Lower lobe of right lung (tissue), 2 donors: ENCODE measurements at places on chromosomes 11 and 22. TPM values are rescaled to one million over a fixed set of nuclear protein-coding genes. Genes with fewer than 3 reads are reported as not detected.

TMEM86A gene
- total RNA-seq = 11.7 TPM

DAGLA gene
- total RNA-seq = 7.1 TPM

KRTAP5-6 gene
- total RNA-seq = not detected

TEX12 gene
- total RNA-seq = not detected

HSPB2 gene
- 6.4 TPM for total RNA-seq

NCF4 gene
- 55.3 TPM for total RNA-seq

PAMR1 gene
- 5.6 TPM for total RNA-seq

CLTCL1 gene
- total RNA-seq = 6.8 TPM

ACCS gene
- total RNA-seq = 31.4 TPM

NEFH gene
- 1.0 TPM for total RNA-seq

SEPTIN3 gene
- 2.5 TPM for total RNA-seq

NAA40 gene
- total RNA-seq = 20.4 TPM

- DNase-seq = no peak
These were observed 44.8 kb upstream of the ISX start for GRCh38 chr22:35021161-35021560.

GRCh38 chr11:70912226-70912840 lies 340.0 kb downstream of the SHANK2 start:
- DNase-seq = no peak

DNA sequence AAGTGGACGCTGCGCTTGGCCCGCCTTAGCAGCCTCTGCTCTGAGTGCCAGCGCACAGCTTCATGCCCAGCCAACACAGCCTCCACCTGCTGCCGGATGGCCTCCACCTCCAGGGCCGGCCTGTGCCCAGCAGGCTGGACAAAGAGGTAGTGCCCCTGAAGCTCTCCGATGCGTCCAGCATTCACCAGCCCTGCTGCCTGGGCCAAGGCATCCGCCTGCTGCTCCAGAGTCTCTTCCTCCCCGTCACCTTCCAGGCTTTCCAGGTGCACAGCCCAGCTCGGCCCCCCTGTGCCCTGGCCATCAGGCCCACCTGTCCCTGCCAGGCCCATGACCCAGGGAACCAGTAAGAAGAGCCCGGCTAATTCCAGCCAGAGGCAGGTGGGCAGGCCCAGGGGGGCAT lies 2.5 kb downstream of the PCSK7 start:
- no peak for DNase-seq

DNA sequence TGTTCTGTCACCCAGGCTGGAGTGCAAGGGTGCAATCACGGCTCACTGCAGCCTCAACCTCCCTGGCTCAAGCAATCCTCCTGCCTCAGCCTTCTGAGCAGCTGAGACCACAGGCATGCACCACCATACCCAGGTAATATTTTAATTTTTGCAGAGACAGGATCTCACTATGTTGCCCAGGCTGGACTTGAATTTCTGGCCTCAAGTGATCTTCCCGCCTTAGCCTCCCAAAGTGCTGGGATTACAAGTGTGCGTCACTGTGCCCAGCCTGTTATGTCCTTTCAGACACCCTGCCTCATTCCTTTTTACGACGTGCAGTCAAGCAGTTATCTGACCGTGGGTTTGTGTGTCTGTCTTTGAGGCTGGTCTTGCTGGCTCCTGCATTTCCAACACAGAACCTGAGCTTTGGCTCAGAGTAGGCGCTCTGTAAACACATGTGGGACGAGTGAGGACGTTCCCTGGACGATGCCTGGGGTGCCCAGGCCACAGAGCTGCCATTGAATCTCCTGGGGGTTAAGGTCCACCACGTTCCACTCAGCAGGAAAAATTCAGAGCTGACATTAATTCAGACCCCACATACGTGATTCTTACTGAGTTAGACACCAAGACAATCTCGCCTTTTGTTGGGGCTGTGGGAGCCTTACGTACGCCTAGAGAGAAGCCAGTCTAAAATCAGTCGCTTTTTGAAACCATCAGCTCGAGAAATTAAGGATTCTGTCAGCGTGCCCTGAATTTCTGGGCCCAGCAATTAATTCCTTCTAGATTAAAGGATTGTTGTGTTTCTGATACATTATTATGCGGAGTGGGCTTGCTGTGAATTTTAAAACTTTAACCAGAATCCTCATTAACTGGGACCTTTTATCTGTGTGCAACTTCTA lies 21.5 kb upstream of the EMID1 start:
- no peak for DNase-seq

DNA sequence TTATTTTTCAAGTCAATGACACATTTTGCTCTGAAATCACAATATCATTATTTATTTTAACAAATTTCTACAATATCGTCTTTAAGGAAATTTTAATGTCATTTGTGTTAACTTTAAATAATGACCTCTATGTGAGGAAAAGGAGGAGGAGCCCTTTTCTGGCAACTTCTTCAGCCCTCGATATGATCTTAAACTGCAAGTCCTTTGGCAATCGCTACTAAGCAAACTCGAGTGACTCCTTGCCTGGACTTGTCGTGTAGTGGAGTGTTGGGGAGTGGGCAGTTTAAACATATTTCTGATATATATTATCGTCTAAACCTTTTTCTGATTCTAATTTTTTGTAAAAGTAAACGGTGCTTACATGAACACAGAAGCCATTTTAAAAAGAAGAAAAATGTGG lies 16.7 kb downstream of the ETS1 start:
- DNase-seq = no peak

- no peak for DNase-seq
These were observed 19.1 kb downstream of the ABCC8 start for GRCh38 chr11:17457396-17458173.

- no peak for DNase-seq
These were observed 88.5 kb downstream of the TENM4 start for GRCh38 chr11:79352349-79352703.

GRCh38 chr11:104866815-104867214 lies 31.4 kb downstream of the CASP12 start:
- DNase-seq = no peak

GRCh38 chr22:19800761-19801244 lies 40.2 kb downstream of the TBX1 start:
- peak; percentile 41 for DNase-seq

- no peak for DNase-seq
These were observed 35.2 kb upstream of the CECR2 start for GRCh38 chr22:17334059-17334458.

DNA sequence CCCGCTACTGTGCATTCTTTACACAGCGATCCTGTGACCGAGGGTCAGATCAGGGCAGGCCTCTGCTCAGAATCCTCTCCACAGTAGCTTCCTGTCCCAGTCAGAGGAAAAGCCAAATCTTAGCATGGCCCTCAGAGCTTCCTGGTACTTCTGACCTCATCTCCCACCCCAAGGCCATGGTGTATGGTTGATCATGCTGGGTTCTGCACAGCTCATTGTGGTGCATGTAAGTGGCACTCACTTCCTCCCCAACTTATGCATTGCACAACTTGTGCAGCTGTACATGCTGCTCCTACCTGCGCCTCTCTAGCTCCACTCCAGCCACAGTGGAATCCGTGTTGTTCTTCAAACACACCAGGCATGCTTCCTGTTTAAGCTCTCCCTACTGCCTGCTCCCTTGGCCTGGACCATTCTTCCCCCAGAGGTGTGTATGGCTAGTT lies 20.3 kb downstream of the BMAL1 start:
- peak; percentile 74 for DNase-seq

DNA sequence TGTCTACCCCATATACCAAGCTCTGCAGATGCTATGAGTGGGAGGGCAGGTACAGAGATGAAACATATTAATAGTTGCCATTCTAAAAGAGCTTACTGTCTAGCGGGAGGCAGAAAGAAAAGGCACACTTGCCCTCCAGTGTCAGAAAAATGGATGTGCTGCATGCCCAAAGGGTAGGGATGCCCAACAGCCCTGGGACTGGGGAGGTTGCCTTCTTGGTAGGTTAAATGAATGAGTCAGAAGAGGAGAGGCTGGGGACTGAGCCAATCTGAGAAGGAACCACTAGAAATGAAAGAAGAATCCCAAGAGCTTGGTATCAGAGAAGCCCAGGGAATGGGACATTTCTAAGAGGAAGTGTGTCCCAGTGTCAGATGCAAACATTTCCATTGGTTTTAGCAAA lies 1.2 kb downstream of the BIRC3 start:
- no peak for DNase-seq

- DNase-seq = no peak
These were observed 151.5 kb downstream of the CCDC34 start for GRCh38 chr11:27211370-27212127.

DNA sequence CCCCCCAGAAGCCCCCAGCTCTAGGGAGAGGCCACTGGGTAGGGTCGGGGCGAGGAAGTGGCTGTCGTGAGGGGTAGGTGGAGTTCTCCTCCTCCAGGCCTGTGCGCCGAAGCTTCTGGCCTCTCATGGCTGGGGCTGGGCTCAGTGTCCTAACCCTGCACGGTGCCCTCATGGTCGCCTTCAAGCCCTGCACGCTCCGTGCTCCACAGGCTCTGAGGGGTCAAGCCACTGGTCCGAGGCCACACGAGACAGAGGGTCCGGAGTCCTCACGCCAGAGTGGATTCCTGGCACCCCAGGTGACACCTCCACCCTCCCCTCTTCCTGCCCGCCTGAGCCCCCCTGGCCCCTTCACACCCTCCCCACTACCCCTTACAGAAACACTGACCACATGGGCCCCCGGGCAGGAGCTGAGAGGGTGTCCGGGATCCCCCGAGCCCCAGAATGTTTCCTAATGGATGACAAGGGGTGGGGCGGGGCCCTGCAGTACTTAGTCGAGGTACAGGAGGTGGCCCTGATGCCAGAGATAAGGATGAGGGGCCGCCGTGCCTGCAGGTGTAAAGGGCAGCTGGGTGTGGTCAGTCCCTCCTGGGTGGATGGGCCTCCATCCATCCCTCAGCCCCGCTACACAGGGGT lies 997 bp upstream of the CDHR5 start:
- no peak for DNase-seq

DNA sequence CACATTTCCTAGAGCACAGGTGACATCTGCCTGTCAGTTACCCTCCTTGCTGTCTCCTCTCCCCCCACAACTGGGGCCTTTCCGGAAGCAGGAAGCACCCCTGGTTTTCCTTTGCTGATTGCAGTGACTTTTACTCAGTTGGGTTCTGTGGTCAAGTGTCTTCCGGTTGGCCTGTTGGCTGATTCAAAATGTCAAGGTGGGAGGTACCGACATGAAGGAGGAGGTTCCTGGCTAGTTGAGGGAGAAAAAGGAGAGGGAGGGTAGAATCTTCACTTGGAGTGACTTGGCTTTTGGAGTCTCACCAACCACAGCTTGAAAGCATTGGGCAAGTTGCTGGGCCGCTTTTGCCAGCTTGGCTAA lies 9.3 kb upstream of the ADAMTS15 start:
- DNase-seq = no peak

GRCh38 chr11:134666273-134667174 lies 254.5 kb upstream of the B3GAT1 start:
- DNase-seq = no peak

- DNase-seq = peak; percentile 51
These were observed 72.0 kb downstream of the SYN3 start for GRCh38 chr22:32985899-32986765.

DNA sequence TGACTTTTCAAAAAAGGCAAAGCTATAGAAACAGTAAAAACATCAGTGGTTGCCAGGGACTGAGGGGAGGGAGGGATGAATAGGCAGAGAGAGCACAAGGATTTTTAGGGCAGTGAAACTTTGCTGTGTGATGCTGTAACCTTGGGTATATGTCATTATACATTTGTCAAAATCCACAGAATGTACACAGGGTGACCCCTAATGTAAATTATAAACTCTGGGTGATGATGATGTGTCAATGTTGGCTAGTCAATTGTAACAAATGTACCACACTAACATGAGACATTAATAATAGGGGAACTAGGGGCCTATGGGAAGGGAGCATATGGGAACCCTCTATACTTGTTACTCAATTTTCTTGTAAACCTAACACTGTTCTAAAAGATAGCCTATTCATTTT lies 24.8 kb downstream of the RIBC2 start:
- DNase-seq = no peak

GRCh38 chr11:91707652-91708482 lies 516.8 kb upstream of the FAT3 start:
- no peak for DNase-seq

- DNase-seq = no peak
These were observed 281.8 kb upstream of the ANO5 start for GRCh38 chr11:21911061-21911460.

GRCh38 chr11:72238040-72238450 lies 5.9 kb downstream of the PHOX2A start:
- DNase-seq = peak; percentile 74

- DNase-seq = no peak
These were observed 353.7 kb downstream of the METTL15 start for GRCh38 chr11:28461846-28462245.

DNA sequence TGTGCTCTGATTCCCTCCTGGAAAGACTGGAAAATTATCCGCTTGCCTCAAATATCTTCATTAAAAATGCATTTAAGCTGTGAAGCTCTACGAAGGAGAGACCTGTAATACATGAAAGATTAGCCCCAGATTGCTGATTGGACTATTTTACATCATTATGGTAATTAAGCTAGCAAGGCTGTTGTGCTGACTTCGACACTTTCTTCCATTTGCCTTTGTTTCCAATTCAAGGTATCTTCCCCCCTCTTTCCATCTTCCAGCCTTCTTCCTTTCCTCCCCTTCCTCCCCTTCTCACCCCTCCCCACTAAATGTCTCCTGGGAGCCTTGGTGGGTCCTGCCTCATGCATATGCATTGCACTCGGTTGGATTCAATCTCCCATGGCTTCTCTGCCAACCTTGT lies 710.8 kb downstream of the OPCML start:
- DNase-seq = no peak
